ENCODE measurements at places on chromosomes 6 and 20.

DNA sequence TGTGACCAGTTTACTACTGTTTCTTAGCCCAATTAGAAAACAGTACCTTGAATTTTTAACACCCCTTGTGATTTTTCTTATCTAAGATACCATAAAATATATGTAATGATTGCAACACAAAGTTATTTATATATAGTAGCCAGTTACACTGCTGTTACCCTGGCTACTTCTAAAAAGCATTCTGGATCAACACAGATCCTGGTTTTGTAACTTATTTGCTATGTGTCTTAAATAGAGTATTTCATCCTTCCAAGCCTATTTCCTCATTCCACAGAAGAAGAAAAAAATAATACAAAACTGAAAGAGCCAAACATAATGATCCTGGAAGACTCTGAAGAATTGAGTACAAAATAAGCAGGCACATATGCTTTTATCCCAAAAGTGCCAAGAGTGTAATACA is 19.0 kb upstream of the GSTA4 start:
- no peak for DNase-seq

GRCh38 chr6:132695773-132696172 is 18.1 kb downstream of the VNN1 start:
- no peak for DNase-seq

GRCh38 chr20:25054995-25055629 is 2.8 kb downstream of the ACSS1 start:
- DNase-seq = no peak

- DNase-seq = no peak
These were observed 95.5 kb downstream of the CEBPB start for GRCh38 chr20:50286174-50286511.

GRCh38 chr6:96626759-96627364 is 63.9 kb downstream of the FHL5 start:
- peak; percentile 87 for DNase-seq

DNA sequence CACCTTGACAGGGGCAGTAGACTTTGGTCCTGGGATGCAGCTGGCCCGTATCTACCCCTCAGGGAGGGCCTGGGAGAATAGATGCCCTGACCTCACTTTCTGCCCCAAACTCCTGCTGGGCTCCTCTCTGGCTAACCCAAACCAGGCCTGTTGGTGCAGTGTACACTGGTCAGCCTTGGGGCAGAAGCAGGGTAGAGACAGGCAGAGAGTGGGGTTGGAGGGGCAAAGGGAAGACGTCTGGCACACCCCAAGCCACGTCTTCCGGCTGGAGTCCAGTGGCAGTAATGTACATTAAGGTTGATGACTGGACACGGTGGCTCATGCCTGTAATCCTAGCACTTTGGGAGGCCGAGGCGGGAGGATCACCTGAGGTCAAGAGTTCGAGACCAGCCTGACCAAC is 9.3 kb downstream of the DDR1 start:
- DNase-seq = no peak

DNA sequence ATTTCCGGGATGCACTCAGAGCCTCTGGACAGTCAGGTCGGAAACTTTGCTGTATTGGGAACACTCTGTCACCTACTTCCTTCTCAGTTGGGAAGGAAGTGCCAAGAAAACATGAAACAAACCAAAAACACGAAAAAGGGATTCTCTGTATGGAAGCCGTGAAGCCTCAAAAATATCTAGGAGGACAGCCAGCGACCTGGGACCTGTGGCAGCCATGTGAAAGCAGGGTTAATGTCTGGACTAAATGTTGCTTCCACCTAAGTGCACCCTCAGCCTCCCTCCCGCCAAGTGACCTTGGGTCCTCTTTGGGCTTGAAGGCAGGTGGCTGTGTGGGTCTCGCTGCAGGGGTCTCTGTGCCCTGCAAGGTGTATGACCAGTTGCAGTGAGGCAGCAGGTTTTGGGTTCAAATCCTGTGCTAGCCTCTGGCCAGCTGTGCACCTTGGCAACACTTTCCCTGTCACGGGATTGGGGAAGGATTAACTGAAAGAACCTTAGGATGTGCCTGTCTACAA is 851 bp downstream of the MAVS start:
- no peak for DNase-seq

DNA sequence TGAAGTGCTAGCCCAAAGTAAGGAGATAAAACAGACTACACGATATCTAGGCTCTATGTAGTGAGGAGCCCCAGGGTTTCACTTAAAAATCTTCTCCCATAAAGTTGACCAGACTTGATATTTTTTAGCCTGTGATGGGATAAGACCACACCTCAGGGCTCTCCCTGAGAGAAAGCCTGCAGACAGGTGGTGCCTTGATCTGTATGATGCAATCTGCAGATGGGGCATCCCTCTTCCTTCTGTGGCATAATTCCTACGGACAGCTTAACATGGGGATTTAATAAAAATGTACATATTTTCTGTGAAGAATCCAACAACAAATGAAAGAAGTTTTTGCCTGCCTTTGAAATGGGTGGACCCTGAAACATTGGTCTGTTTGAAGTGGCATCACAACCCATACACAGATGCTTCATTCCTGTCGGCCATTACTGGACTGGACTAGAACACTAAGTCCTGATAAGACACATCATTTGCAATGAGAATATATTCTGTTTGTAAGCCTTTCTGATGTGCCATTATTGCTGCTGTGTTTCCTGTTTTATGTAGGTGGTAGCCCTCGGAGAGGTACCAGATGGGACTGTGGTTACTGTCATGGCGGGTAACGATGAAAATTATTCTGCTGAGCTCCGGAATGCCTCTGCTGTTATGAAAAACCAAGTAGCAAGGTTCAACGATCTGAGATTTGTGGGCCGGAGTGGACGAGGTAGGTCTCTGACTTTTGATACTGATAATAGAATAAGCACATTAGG is 53.8 kb upstream of the SUPT3H start:
- no peak for DNase-seq

DNA sequence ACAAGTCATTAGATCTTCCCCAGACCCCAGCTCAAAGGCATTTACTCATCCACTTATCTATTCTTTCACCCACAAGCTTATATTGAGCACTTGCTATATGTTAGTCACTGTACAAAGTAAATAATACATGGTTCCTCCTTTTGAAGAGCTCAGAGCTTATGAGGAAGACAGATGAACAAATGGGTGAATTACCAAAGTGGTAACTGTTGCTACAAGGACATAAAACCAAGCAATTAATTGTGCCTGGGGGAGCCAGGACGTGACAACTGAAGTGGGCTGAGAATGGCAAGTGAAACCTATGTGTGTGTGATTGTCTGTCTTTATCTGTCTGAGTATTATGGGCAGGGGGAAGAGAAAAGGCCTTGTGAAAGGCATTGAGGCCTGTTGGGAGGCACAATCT is 45.6 kb upstream of the AKIRIN2 start:
- no peak for DNase-seq

DNA sequence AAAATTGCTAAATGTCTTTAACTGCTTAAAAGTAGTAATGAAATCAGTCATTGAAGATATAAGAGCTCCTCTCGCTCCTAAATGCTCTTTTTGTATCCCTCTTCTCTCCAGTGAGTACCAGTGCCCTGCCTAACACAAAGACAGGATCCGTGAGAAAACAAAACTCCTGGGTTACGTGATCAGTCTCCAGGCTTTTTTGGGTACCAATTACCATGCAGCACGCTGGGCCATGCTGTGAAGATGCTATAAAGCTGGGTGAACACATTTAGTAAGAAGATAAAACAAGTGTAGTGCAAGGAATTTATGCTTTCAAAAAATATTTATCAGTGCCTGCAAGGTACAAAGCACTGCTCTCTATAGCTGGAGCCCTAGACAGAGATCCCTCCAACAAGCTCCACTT is 66.7 kb downstream of the AGPAT4 start:
- no peak for DNase-seq

DNA sequence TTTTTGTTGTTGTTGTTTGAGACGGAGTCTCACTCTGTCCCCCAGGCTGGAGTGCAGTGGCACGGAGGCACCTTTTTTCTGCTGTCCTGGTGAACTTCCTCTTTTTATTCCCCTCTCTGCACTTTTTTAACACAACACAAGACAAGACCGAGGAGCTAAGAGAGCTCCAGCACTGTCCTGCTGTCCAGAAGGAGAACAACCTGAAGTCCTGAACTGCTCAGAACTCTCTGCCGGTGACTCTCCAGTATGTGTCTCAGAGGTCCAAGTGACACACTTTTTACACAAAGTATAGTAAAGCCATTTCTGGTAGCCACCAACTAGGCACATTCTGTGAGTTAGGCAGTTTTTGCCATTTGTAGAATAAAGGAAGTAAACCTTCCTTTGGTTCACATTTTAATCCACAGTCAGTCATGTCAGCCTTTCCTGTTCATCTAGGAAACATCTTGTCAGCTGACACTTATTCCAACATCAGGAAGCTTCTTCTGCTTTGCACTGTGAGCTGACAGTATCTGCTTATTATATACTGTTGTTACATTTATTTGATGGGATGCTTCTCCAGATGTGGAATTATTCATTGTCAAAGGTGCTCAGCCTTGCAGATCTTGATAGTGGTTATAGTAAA is 28.1 kb upstream of the TXNDC5 start:
- DNase-seq = no peak

DNA sequence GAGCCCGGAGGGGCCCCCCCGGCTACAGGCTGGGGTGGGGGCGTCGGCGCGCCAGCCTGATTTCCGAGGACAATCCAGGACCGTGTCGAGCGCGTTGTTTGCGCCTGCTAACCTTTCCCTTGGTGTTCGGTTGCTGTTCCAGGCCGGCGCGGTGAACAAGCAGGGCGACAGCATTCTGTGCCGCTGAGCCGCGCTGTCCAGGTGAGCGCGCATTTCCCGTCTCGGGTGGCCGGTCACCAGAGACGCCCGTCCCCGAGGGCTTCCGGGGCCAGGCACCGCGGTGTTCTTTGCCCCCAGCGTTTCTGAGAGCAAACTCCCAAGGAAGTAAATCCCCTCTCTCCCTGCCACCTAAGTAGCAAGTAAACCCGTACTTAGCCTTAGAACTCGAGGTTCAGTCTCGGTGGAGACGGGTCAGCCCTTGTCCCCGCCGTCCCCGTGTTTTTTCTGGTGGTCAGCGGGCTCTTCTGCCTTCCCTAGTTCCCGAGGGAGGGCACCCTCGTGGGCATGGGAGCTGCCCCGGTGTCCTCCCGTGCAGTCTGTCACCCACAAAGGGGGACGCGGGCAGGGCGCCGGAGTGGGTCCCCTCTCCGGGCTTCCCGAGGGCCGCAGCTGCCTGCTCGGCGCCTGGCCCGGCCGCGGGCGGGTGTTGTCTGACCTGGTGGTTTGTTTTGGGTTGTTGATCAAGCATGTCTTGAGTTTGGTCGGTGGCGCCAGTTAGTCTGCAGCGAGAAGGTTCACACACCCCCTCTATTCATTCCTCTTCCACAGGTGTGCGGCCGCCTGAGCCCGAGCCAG is 1.5 kb downstream of the ID4 start:
- peak; percentile 96 for DNase-seq

DNA sequence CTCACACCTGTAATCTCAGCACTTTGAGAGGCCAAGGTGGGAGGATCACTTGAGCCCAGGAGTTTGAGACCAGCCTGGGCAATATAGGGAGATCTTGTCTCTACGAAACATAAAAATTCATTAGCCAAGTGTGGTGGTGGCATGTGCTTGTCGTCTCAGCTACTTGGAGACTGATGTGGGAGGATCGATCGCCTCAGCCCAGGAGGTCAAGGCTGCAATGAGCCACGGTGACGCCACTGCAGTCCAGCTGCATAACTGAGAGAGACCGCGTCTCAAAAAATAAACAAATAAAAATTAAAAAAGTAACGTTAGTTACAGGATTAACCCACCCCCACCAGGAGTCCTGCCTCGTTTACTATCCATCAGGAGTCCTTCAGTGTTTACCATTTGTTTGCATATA is 345.1 kb downstream of the BTBD3 start:
- no peak for DNase-seq

DNA sequence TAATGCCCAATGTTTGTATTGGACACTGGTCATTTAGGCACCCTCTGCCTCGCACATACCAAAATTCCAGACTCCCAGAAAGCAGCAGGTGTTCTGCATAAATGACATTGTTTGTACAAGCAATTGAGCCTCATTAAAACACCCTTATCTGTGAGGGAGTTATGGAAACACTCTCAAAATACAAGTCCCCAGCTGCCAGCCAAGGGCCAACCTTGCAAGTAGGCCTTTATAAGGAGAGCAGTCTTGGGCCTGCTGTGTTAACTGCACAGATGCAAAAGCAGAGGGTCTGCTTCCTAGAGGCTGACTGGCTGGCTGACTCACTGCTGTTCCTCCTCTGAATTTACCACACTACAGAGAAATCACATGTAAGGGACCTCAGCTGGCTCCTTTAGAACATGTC is 150.4 kb upstream of the HMGN3 start:
- peak; percentile 93 for DNase-seq

- DNase-seq = peak; percentile 45
These were observed 1.4 kb downstream of the AKIRIN2 start for GRCh38 chr6:87700397-87701343.

DNA sequence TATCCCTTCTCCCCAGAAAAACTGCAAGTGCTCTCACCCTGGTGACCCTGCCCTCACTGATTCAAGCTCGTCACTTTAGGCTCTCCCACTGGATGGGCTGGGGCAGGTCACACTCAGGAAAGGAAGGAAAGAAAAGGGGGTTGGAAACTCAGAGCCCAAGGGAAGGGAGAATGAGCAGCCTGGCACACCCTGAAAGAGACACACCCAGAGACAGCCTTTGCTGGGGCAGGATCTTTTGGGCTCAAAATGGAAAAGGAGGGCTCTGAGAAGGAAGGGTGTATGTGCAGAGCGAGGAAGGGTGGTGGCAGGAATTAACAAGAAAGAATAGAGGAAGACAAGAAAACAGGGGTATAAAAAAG is 2.5 kb downstream of the PPP1R18 start:
- no peak for DNase-seq

GRCh38 chr20:45104786-45105185 is 3.9 kb upstream of the KCNS1 start:
- DNase-seq = no peak

GRCh38 chr20:35669681-35670080 is 5.0 kb upstream of the CPNE1 start:
- no peak for DNase-seq

GRCh38 chr20:1166948-1167720 is 17.6 kb downstream of the TMEM74B start:
- no peak for DNase-seq

- DNase-seq = no peak
These were observed 81.7 kb downstream of the PREP start for GRCh38 chr6:105321207-105321606.

DNA sequence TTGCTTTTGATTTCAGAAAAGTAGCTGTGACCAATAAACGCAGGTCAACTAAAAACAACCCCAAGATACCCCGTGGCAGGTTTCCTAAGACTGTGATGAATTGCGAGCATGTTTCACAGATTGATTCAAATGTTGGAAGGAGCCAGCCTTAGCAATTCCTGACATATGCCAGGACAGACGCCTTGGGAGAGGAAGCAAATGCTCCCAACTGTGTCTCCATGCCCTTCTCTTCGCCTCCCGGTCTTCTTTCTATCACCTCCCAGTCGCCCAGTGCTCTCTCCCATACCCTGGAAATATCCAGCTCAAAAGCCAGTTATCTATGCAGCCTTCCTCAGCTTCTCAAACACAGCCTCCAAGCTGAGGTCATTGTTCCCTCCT is 32.0 kb downstream of the KIAA0319 start:
- no peak for DNase-seq

- no peak for DNase-seq
These were observed 7.5 kb downstream of the CEP57L1 start for GRCh38 chr6:109102762-109103161.

- DNase-seq = no peak
These were observed 162.0 kb upstream of the RNF217 start for GRCh38 chr6:124800222-124800621.
